Putamen (tissue), 1 donor: ENCODE measurements at places on chromosomes 7 and 10.

DNA sequence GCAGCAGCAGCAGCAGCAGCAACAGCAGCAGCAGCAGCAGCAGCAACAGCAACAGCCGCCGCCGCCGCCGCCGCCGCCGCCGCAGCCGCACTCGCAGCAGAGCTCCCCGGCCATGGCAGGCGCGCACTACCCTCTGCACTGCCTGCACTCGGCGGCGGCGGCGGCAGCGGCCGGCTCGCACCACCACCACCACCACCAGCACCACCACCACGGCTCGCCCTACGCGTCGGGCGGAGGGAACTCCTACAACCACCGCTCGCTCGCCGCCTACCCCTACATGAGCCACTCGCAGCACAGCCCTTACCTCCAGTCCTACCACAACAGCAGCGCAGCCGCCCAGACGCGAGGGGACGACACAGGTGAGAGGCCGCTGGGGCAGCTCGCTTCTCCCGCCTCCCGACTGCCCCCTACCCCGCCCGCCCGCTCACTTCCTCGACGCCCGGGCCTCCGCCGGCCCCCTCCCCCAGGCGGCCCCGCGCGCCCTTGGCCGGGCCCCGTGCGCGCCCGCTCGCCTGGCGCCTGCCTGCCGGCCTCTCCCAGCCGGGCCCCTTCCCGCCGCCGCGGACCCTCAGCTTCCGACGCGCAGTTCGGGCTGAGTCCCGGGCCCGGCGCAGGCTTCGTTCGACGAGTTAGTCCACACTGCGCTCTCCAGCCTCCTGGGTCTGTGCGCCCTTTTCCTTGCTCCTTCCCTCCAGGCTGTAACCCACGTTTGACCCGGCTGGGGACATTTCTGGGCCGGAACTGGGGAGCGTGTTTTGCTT is 882 bp downstream of the DLX6 start:
- DNase-seq, result no peak

DNA sequence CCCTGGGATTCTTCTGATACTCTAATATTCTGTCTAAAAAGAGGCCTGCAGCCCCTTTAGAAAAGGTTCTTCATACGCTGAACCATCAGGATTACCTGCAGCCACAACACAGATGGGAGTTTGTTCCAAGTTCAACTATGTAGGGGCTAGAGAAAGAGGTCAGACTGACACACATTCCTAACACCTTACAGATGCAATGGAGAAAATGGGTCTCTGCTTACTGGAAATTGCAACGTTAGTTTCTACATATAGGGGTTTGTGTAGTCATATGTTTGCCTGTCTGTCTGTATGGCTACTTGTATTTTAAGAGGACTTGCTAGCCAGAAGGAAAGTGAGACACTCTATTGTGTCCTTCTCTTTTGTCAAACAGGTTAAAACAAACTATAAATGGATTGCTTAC is 618.5 kb downstream of the INHBA start:
- DNase-seq, result no peak

DNA sequence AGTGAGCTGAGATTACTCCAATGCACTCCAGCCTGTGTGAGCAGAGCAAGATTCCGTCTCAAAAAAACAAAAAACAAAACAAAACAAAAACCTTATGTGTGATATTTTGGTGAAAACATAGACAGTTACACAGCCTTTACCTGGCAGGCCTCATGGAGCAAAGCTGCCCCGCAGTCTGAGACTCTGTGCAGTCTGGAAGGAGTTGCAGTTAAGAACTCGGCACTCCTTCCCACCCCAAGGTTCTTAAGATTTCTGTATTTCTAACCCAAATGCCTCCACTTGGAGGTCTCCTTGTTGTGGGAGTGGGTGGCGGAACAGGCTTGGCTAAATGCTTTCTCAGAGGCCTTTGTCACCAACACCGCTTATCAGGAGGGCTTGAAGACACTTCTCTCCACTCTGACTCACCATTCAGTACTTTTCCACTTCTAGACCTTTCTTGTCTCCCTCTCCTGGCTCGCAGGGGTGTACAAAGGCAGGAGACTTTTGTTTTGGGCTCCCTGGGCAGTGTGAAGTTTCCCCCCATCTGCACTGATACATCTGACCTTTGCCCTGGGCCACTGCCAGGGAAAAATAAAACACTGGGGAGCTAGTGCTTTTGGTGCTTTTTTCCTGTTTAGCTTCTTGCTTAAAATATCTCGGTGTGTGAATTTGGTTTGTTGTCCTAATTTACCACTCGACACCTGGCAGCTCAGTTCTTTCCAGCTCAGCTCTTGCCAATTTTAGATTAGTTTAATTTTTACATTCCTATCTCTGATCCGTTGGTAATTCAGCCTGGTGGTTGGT is 51.3 kb upstream of the MAGI2 start:
- no peak for DNase-seq

DNA sequence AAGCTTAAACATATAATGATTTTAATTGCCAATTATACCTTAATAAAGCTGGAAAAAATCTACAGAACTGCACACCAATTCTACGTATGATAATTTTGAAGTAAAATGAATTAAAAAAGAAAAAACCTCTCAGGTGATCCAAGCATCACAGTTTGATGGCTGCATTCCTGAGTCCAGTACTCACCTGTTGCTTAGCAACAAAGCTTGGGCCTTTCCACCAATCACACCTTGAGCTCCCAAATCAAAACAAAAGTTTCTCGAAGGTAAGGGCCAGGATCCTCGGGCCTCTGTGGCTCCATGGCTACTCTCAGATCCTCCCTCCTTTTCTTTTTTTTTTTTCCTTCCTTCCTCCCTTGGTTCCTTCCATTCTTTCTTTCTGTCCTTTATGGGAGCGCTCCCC is 137.2 kb upstream of the PCBD1 start:
- no peak for DNase-seq

DNA sequence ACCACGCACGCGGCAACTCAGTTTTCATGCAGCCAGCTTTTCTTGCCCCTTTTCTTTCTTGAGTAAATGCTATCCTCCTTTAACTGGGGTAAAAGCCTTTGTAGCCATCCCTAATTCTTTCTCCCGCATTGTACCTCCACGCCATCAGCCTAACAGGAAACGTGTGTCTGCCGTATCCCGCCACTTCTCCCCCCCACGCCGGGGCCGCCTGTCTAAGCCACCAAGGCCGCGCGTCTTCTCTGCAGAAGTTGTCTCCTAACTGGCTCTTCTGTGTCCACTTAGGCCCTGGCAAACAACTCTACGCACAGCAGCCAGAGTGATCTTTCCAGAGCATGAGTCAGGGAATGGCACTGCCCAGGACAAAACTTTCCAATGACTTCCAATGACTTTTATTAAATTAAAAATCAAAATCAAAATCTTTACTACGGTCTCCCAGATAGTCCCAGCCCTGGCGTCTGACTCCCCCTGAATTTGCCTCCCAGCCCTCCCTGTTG is 74.6 kb downstream of the XRCC2 start:
- no peak for DNase-seq

DNA sequence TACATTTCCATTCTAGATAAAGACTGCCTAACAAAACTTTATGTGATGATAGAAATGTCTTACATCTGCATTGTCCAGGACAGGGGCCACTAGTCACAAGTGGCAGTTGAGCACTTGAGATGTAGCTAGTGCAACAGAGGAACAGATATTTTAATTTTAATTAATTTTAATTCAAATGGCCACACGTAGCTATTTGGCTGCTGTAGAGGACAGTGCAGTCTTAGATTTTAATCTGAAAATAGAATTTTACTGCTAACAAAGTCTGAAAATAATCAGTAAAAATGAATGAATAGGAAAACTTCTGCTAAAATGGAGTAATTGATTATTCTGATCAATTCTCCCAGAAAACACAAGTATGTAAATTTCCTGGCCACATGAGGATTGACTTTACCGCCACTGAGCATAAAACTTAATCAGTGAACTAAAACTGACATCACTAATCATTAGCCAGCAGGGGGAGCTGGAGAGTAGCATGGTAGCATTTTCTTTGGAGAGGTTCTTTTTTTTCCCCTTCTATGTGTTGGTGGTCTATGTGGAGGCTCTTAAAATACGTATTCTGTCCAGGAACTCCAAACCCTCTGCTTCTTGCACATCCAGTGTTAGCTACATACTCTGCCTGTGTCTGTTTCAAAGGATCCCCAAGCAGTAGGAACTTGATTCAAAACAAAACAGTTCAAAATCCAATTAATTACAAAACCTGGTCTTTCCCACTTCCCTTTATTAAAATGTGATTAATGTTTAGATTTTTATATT is 52.1 kb downstream of the TSPAN12 start:
- DNase-seq, result peak; percentile 41

GRCh38 chr10:48332166-48332870 is 25.8 kb downstream of the MAPK8 start:
- DNase-seq, result no peak

- DNase-seq, result no peak
These were observed 148.4 kb upstream of the FAM20C start for GRCh38 chr7:43791-44540.

GRCh38 chr10:72709041-72709440 is 17.1 kb downstream of the MCU start:
- no peak for DNase-seq

DNA sequence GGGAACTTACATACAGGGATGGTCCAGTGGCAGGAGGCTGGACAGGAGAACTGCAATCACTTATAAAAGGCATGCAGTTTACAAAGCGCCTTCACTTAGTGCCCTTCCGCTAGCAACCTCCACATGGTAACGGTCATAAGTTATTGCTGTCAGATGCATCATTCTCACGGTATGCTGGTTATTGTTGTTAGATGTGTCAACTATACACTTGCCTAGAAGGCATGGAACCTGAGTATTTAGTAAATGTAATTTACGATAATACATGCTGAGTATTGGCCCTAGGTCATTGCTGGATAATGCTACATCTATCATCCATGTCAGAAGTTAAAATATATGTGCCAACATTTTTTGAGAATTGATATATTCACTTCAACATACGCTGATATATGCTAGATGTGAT is 155.1 kb upstream of the MBL2 start:
- no peak for DNase-seq

- DNase-seq, result no peak
These were observed 582.4 kb downstream of the SUGCT start for GRCh38 chr7:40717242-40717641.
